ENCODE measurements at places on chromosomes 13 and 19.

GRCh38 chr13:33079960-33080359 lies 63.7 kb downstream of the KL start:
- DNase-seq, result peak; percentile 37

GRCh38 chr13:86681223-86681622 lies 882.0 kb upstream of the SLITRK6 start:
- DNase-seq, result no peak

DNA sequence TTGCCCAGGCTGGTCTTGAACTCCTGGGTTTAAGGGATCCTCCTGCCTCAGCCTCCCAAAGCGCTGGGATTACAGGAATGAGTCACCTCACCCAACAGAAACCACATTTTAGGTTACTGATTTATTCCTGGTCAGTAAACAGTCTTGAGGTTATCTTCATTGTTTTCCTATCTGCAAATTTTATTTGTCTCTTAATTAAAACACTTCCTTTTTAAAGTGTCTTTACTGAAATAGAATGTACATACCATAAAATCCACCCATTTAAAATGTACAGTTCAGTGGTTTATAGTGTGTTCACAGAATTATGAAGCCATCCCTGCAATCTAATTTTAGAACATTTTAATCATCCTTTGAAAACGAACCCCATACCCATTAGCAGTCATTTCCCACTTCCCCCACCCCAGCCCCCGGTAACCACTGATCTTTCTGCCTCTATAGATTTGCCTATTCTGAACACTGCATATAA lies 63.0 kb downstream of the MAP4K1 start:
- DNase-seq, result no peak

DNA sequence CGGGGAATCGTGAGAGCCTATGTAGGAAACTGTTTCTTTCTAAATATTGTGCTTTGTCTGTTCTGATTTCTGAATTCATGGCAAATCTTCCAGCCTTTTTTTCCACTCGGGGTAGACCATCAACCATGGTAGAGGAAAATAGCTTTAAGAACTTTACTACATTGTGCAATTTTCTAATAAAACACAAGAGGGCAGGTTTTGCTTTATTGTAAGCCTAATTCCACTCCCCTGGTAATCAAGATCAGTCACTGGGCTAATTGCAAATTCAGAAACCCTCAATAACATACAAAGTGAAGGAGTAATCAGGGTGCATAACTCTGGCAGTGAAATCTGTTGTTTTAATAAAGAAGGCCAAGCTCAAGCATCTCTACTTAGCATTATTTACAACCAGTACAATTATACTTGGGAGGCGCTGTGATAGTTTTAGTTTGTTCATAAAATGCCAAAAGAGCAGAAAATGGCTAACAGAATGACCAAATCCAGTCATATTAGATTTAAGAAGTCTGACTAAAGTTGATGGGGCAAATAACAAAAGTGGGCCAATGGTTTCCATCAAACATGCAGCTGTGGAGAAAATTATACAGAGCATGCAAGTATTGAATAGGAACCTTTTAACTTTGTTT lies 43.8 kb downstream of the DCT start:
- DNase-seq, result peak; percentile 32

GRCh38 chr19:38676023-38676877 lies 28.8 kb downstream of the ACTN4 start:
- DNase-seq, result no peak

GRCh38 chr13:38662362-38662761 lies 24.5 kb upstream of the FREM2 start:
- no peak for DNase-seq

- peak; percentile 51 for DNase-seq
These were observed 12.6 kb downstream of the XRCC1 start for GRCh38 chr19:43562698-43563241.

- no peak for DNase-seq
These were observed 1154.6 kb downstream of the OLFM4 start for GRCh38 chr13:54183166-54183565.

DNA sequence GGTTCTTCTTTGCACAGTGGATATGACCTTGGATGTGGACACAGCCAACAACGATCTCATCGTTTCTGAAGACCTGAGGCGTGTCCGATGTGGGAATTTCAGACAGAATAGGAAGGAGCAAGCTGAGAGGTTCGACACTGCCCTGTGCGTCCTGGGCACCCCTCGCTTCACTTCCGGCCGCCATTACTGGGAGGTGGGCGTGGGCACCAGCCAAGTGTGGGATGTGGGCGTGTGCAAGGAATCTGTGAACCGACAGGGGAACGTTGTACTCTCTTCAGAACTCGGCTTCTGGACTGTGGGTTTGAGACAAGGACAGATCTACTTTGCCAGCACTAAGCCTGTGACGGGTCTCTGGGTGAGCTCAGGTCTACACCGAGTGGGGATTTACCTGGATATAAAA lies 9.4 kb downstream of the RFPL4AL1 start:
- DNase-seq, result no peak

DNA sequence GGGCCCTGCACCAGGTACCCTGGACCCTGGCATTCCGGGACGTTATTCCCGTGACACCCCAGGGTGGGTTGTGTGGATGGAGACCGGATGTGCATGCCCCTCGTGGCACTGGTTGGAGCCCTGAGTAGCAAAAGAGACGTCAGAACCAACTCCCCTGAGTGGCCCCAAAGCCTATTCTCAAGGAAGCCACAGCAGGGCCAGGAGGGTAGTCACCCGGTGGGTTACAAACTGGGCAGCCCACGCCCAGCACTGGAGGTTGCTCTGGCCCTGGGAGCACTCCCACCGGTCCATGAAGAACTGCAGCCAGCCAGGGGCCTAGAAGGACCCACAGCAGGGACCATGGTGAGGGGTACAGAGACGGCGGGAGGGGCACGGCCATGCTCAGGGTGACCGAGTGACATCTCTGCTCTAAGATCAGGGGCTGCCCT lies 7.5 kb downstream of the KLF16 start:
- DNase-seq, result no peak

- DNase-seq, result no peak
These were observed 38.4 kb upstream of the RCBTB2 start for GRCh38 chr13:48571126-48571913.

DNA sequence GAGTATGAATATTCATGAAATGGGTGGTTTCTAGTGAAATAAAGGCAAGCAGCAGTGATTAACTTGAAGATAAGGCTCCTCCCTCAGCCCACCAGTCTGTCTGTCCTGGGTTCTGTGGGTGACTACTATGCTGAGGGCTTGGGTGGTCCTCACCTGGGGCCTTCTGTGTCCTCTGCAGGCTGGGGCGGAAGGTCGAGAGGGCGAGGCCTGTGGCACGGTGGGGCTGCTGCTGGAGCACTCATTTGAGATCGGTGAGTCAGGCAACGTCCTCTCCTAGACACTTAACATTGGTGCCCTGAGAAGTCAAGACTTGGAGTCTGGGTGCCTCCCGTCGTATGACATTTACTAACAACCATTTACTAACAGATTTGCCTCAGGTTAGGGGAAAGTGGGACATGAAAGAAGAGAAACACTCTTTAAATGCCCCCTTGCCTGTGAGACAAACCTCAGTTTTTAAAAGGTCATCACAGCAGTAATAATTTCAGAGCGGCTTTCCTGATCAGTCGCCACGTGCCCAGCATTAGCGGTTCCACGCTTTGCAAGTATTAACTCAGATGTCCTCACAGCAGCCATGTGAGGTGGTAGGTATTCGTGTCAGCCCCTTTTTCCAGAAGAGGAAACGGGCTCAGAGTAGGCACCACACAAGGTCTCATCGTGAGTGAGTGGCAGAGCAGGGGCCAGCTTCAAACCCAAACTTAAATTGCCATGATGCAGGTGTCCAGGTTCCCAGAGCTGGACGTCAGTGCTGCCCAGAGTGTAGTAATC lies 1.3 kb upstream of the GARIN5A start:
- no peak for DNase-seq

- DNase-seq, result no peak
These were observed 44.0 kb upstream of the GAS6 start for GRCh38 chr13:113907635-113908617.

- DNase-seq, result peak; percentile 66
These were observed 1.5 kb upstream of the HCN2 start for GRCh38 chr19:588093-588740.

- DNase-seq, result no peak
These were observed 26.2 kb downstream of the FOXO1 start for GRCh38 chr13:40640202-40640601.

DNA sequence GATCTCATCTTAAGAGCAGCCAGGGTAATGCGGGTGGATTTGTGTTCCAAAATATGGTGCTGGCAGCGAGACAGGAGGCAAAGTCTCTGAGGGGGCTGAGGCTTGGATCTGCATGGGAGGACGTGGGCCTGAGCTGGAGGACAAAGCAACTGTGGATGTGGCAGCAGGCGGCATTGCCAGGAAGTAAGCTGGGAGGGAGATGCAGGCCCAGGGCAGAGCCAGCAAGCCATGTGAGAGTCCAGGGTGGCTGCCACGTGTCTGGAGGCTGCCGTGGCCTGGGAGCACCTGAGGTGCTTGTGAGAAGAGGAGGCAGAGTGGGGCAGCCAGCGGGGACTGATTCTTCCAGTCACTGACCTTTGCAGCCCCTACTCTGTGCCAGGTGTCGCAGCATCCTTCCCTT lies 52.0 kb downstream of the DPF1 start:
- DNase-seq, result no peak

DNA sequence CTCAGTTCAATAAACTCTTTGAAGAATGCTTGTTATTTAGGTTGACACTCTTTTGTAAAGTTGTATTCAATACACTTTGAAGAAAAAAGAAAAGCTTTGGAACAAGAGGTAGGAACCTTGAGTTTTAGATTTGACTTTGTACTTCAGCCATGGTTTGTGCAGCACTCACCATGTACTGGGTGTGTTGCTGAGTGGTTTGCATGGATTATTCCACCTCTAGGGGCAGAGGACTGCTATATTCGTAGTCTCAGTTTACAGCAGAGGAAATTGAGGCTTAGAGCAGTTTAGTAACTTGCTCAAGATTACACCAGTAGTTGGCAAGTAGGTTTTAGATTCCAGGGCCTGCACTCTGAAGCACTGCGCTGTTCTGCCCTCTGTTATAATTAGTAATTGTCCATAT lies 68.8 kb downstream of the DNAJC3 start:
- DNase-seq, result no peak

DNA sequence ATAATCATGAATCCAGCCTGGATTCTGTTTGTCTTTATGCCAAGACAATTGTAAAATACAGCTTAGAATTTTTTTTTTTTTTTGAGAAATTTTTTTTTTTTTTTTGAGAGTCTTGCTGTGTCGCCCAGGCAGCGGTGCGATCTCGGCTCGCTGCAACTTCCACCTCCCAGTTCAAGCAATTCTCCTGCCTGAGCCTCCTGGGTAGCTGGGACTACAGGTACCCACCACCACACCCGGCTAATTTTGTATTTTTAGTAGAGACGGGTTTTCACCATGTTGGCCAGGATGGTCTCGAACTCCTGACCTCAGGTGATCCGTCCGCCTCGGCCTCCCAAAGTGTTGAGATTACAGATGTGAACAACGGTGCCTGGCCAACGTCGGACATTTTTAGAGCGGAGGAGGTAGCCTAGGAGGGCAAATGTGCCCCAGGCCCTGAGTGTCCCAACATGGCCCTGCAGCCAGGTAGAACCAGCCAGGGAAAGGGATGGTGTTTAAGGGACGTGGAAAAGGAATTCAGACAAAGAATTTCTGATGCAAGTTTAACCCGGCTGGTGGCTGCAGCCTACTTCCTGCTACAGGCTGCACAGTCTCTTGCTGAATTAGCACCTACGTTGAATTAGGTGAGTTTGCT lies 89.8 kb downstream of the GNG7 start:
- no peak for DNase-seq

DNA sequence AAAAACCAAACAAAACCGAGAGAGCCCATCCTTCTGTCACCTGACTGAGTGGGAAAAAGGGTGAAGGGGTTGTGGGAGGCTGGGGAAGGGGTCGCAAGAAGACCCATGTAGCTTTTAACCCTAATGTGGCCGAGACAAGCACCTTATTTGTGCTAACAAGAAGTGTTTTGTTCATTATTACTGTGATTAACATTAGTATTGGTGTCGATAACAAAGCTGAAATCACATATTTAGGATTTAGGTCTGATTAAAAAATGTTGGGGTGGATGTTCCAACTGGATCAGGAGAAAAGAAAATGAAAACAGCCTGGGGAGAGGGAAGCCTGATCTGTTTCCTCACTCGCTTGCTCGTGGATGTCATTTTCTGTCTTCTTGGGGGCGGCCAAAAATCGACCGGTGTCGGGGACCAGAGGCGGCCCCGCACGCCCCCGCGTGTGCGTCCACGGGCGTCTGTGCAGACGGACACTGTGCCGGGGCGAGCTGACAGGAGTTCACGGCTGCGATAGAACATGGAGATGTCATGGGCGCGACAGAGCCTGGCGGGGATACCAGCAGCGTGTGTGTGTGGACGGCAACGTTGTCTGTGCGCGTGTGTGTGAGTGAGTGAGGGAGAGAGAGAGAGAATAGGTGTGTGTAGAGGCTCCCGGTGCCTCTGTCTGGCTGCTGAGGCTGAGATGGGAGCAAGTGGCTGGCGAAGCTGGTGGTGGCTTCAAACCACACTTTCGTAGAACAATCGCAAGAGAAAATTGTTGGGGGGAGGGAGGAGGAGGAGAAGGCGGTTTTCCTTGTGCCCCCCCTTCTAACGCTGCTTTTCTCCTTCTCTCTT lies 29.1 kb downstream of the NFIX start:
- no peak for DNase-seq

DNA sequence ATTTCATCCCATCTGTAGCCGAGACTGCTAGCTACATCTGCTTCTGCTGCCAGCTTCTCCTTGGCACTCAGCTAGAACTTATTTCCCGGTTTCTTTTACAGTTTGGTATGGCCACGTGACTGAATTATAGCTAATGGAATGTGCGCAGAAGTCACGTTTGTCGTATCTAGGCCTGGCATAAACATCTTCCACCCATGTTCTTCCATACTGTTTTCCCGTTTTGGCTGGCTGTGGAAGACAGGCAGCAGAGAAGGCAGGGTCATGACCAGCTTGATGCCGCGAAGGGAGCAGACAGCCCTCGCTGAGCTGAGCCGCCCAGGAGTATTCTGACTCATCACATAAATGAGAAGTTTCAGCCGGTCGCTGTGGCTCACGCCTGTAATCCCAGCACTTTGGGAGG lies 186.7 kb downstream of the RFC3 start:
- no peak for DNase-seq

DNA sequence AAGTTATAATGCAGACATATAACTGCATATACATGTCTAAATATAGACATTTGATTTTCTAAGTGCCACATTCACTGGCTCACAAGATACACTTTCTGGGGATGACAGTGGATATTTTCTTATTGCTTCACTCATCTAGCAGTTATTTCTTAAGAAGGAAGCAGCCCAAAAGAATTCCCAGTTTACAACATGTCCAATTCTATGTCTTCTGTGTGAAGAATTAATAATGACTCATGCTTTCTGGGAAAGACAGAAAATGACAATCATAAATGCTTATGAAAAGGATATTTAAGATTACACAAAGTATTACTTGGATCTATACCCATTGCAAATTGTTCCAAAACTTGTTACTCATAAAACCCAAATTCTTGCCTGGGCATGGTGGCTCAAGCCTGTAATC lies 543.4 kb downstream of the SUCLA2 start:
- DNase-seq, result no peak

- DNase-seq, result no peak
These were observed at the start of gene TSHZ3 for GRCh38 chr19:31349160-31349881. TSHZ3 (minus strand) TSS chr19:31349436; CDS start chr19:31349219, 217 bp downstream.

DNA sequence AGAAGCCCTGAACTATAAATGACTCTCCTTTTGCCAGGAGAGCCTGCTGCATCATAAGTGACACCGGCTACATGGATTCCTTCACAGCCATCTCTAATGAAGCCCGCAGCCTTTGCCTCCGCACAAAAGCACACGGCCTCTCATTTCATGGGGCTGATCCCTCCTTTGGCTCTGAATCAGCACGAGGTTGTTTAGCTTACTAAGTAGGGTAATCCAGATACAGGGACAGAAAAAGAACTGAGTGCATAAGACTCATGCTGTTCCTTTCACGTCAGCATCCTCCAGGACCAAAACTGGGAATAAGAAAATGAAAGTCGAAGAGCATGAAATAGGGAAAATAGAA lies 136.3 kb downstream of the DCT start:
- no peak for DNase-seq

All from GM10248 (cell line).